Spleen (tissue), 13 donors: ENCODE measurements at places on chromosomes 3 and 15. TPM values are rescaled to one million over a fixed set of nuclear protein-coding genes. Genes with fewer than 3 reads are reported as not detected.

GRCh38 chr3:60641354-60641753 is 609.9 kb downstream of the FHIT start:
- DNase-seq, result no peak

DNA sequence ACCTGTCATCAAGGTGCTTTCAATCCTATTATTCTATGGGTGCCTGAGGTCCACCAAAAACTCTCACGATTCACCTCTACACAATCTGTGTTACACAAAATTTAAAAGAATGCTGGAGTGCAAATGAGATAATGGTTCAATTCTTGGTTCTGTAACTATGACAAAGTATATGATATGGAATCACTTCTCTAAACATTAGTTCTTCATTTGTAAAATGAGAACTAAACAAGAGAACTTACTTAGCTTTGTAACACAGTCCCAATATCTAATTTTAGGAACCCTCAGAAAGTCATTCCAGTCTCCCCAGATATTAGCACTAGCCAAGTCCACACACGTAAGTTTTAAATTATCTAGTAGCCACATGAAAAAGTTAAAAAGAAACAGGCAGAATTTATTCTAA is 111.5 kb downstream of the TBL1XR1 start:
- DNase-seq, result no peak

DNA sequence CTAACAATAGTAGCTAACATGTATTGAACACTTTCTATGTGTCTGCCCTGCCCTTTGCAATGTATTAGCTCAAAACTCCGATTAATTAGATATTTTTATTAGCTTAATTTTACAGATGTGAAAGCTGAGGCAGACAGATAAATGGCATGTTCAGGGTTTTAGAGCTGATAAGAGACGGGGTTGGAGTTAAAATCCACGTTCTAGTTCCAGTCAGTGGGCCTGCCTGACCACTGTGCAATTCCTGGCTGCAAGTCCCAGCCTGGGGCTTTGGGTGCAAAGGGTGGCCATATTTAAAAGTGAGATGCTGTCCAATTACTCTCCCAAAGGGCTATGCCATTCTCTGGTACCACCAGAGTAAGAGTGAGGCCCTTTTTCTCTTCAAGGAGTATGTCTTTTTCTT is 33.2 kb downstream of the FOXL2 start:
- no peak for DNase-seq

- no peak for DNase-seq
Measured at GRCh38 chr3:71219744-71220638, 363.5 kb downstream of the FOXP1 start.

GRCh38 chr15:25874379-25874778 is 11.3 kb upstream of the ATP10A start:
- no peak for DNase-seq

- DNase-seq, result no peak
Measured at GRCh38 chr15:82105451-82106215, 59.8 kb upstream of the MEX3B start.

Gene DNAH12
- total RNA-seq, result not detected

GRCh38 chr3:42214565-42215283 is 51.3 kb downstream of the CCK start:
- no peak for DNase-seq

- DNase-seq, result no peak
Measured at GRCh38 chr15:41610048-41610447, 50.2 kb upstream of the MGA start.

DNA sequence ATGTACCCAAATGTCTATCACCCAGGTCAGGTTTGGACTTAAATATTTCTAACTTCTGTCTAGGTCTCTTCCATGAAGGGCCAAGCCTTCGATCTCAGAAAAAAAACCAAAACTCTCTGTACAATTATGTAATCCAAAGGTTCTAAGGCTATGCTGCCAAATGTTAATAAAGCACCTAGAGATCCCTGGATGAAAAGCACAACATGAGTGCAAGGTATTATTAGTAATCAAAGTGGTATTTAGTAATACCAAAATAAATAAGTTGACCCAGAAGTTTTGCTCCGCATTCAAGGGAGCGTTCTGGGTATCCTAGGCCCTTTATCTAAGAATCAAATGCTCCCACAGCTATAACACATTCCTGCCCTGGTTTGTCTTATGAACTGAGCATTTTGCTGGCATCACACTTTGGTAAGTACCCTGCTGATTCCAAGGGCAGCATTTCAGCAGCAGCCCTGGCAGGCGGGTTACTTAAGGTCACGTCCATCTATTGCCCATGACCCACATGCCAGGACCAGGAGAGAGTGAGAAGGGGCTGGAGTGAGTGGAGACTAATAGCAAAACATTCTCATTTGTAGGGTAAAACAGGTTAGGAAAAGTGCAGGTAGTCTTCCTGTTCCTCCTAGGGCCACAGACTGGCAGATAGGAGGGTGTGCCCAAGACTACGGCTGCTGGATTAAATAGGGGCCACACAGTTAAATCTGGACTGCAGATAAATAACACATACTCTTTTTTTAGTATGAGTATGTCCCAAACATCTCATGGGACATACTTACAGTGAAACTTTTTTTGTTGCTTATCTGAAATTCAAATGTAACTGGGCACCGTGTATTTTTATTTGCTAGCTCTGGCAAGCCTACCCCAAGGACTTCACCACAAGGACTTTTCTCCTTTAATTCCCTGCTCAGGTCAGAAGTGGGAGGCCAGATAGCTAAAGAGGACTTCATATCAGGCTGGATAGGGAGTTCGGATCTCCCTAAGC is 76.0 kb upstream of the SNRK start:
- no peak for DNase-seq

GRCh38 chr3:197253238-197253947 is 45.0 kb downstream of the DLG1 start:
- no peak for DNase-seq

DNA sequence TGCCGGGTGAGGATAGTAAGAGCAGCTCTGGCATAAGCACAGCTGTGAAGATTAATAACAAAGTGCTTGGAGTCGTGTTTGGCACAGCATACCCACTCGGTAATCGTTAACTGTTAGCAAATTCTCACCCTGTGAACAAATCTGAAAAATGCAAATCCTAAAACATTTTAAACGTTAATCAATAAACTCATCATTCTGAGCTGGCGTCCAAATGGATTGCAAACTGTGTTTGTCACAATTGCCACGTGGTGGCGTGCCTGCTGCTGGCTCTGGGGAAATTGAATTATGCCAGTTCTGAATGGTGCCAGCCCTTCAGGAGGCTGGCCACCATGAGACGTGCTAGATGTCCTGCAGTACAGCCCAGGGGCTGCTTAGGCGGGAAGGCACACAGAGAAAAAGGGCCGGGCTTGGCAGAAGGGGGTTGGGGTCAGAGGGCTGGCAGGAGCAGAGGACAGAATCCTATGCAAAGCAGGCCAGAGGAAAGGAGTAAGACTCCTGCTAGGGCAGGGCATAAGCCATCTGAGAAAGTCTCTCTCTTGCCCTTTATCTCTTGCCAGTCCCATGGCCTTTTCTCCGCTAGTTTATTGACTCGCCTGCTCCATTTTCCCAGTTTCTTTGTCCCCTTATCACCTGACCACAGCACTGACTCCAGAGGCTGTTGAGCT is 22.1 kb upstream of the POLG start:
- DNase-seq, result peak; percentile 40

DNA sequence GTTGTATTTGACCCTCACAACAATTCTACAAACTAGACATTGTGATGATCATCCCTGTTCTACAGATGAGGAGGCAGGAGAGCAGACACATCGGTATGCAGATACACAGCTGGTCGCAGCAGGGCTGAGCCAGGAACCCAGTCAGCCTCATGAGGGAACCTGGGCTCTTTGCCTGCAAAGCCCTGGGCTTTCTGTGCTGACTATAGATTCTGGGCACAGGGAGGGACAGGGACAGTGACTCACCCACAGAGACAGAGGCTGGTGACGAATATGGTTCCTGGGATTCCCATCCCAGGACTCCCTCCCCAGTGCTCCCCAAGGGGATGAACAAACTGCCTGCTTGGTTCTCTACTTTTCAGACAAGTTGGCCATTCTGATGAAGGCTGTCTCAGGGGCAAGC is 3.8 kb upstream of the CAMP start:
- DNase-seq, result no peak

DNA sequence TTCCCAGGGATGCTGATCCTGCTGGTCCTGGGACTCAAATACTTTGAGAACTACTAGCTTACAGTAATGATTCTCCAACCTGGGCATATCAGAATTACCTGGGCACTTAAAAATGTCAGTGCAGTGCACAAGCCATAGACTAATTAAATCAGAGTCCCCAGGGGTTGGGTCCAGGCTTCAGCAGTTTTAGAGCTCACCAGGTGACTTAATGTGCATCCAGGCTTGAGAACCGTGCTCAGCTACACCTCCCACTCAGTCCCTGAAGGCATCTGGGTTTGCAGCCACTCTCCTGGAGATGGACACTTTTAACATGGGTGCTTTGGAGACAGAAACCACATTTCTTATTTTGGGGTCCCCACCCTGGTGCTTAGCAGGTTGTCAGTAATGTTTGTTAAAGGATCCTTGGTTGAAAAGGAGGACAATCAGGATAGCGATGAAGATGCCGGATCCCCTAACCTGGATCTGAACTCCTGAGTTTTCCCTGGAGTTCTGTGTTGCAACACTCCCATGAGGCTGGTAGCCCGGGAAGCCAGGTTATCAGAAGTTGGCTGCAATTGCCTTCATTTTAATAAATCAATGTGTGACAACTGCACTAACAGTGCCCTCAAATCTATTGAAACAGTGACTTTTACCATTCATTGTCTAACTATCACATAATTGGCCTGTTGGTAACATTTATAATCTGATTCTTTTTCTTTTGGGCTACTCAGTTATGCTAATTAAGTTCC is 48.1 kb downstream of the BFSP2 start:
- DNase-seq, result no peak

DNA sequence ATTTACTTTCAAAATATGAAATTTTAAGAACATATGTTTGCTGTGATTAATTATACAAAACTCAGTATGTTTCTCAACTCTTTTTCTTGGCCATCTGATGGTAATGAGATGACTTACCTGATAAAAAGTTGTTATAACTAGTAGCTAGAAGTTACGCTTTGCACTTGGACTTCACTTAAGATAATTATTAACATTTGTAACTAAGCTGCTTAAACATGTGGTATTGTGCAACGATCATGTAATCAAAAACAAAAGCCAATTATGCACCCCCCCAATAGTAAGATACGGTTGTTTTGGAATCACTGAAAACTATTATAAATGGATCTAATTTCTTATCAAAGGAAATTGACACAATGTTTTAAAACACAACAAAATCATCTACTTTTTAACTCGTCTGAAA is 342.9 kb downstream of the CNTN3 start:
- DNase-seq, result no peak

Gene XCR1
- 5.2 TPM for total RNA-seq

Gene MRPL46
- 19.2 TPM for total RNA-seq

GRCh38 chr3:78343221-78343620 is 1303.3 kb downstream of the ROBO2 start:
- DNase-seq, result no peak

DNA sequence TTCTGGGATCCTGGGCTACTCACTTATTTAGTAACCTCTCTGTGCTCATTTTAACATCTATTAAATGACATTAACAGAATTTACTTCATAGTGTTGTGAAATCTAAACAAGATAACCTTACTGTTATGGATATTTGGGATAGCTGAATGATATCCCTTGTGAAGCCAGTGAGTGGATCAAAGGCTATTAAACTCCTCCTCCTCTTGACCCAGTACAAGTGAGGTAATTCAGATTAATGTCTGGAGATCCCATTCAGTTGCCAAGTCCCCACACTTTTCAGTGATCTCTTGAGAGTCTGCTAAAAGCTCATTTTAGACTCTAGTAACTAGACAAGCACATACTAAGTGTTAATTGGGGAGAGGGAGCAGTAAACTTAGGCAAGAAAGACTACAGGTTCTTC is 2.5 kb upstream of the ANKRD28 start:
- DNase-seq, result no peak

GRCh38 chr15:63192619-63193206 is 3.3 kb downstream of the RAB8B start:
- DNase-seq, result no peak

- DNase-seq, result no peak
Measured at GRCh38 chr15:65824031-65824743, 32.1 kb upstream of the DENND4A start.

GRCh38 chr3:56885453-56885852 is 83.7 kb upstream of the ARHGEF3 start:
- DNase-seq, result no peak

GRCh38 chr15:39124553-39125171 is 456.2 kb upstream of the THBS1 start:
- no peak for DNase-seq

DNA sequence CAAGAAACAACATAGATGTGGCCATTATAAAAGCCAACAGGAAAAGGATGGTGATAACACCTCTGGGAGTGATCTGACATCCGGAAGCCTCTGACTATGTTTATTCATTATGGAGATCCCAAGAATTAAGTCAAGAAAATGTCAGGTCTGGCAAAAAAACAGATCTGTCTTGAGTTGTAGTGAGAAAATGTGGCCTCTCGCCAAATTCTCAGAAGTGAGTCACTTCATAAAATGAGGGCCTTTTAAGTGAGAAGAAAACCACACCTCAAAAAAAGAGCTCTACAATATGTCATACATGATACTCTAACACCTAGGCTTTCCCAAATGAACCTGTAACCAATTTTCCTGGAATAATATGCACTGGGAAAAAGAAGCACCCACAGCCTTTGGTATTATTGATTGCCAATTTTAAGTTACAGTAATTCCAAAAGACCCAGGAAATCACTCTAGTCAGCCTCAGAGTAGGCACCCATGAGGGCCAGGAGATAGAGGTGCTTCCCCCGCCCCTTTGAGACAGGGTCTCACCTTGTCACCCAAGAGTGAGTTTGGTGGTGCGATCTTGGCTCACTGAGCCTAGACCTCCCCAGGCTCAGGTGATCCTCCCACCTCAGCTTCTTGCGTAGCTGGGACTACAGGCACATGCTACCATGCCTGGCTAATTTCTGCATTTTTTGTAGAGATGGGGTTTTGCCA is 38.0 kb downstream of the CCR3 start:
- DNase-seq, result no peak

DNA sequence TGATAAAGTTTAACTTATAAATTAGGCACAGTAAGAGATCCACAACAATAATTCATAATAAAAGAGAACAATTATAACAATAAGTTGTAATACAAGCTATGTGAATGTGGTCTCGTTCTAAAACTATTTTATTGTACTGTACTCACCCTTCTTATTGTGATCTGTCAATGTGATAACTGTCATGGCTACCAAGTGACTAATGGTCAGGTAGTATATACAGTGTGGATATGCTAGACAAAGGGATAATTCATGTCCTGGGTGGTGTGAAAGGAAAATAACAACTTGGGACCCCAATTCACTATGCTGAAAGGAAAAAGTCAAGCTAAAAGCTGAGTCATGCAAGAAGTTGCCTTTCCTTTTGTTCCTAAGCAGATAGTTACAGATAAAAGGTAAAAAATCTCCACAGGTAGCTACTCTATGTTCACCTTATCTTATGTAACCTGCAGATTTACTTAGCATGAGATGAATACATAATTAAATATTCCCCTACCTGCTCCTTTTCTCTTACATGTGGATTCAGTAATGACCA is 10.7 kb upstream of the CYP8B1 start:
- DNase-seq, result no peak

Gene UNC13C
- total RNA-seq, result not detected

- no peak for DNase-seq
Measured at GRCh38 chr3:166663194-166663593, 716.9 kb downstream of the ZBBX start.
